ENCODE measurements at places on chromosomes 6 and 20. TPM values are rescaled to one million over a fixed set of nuclear protein-coding genes. Genes with fewer than 3 reads are reported as not detected.

Gene ADGRF5
- not detected for total RNA-seq

Gene WFDC10B
- not detected for total RNA-seq

Gene SYNDIG1
- total RNA-seq = 1.4 TPM

Gene ADGRG6
- total RNA-seq = 72.2 TPM

Gene MYLK2
- total RNA-seq = 0.43 TPM

Gene TFAP2B
- total RNA-seq = not detected

Gene PGC
- total RNA-seq = 0.14 TPM

Gene NDUFAF4
- 35.1 TPM for total RNA-seq

All from A549 treated with dexamethasone at 1 μM for 4 hours (cell line).